Cortex of kidney (tissue), 1 donor: ENCODE measurements at places on chromosomes 13 and 19.

DNA sequence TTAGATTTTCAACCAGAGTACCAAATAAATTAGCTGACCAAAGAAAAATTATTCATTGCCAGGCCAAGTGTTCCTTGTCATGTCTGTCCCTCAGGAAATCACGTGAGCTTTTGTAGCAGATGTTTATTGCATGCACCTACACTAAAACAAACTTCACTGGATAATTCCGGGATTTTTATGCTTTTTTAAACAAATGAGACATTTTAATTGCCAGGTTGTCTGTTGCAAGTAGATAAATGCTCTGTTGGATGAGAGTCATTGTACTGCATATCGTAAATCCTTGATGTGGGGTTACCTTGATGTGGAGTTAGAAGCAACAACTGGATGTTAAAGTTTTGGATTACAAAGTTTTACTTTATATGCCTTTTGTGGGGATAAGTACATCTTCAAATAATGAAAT is 1187.7 kb upstream of the PCDH9 start:
- DNase-seq, result no peak

GRCh38 chr19:45607071-45608029 is 5.3 kb upstream of the GPR4 start:
- DNase-seq, result no peak

- no peak for DNase-seq
Measured at GRCh38 chr13:31046711-31047279, 114.3 kb downstream of the TEX26 start.

DNA sequence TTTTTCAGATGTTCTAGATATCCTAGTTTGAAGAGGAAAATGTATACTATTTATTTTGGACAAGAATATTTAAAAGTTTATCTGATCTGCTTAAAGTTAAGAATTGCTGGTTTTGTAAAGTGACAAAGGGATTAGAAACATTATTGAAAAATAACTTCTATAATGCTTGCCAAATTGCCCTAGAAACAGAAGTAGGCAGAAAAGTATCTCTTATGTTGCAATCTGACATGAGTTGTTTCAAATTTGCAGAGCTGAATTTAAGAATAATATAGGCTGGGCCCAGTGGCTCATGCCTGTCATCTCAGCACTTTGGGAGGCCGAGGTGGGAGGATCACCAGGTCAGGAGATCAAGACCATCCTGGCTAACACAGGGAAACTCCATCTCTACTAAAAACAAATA is 777.1 kb downstream of the LIG4 start:
- no peak for DNase-seq

DNA sequence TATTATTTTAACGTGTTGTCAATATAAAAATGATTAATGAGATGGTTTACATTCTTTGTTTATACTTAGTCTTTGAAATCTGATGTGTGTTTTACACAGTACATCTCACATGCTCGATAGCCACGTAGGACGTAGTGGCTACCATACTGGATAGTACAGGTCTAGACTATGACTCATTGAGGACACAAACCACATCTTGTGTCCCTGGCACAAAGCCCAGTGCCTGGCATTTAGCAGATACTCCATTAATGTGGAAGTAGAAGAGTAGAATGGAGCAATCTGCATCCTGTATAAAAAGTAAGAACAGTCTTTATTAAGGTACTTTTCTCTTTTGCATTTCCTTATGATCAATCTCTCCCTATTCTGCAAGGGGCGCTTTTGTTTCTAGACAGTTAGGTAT is 49.0 kb upstream of the FRY start:
- DNase-seq, result no peak
